Thymus (tissue), 14 donors: ENCODE measurements at places on chromosomes 12 and 14. TPM values are rescaled to one million over a fixed set of nuclear protein-coding genes. Genes with fewer than 3 reads are reported as not detected.

The CABP1 gene
- 1.0 TPM for polyA plus RNA-seq

The CLEC12A gene
- 6.8 TPM for polyA plus RNA-seq

The GPRC5A gene
- 1.1 TPM for polyA plus RNA-seq

The LMO3 gene
- polyA plus RNA-seq: 61.9 TPM

The AICDA gene
- polyA plus RNA-seq: 0.39 TPM

The CLEC6A gene
- 0.02 TPM for polyA plus RNA-seq

The SRRM4 gene
- 0.05 TPM for polyA plus RNA-seq

The SPTSSA gene
- polyA plus RNA-seq: 34.7 TPM

The CD4 gene
- 50.9 TPM for polyA plus RNA-seq
